NCI-H1930 (cell line): ENCODE measurements at places on chromosomes 4 and X.

DNA sequence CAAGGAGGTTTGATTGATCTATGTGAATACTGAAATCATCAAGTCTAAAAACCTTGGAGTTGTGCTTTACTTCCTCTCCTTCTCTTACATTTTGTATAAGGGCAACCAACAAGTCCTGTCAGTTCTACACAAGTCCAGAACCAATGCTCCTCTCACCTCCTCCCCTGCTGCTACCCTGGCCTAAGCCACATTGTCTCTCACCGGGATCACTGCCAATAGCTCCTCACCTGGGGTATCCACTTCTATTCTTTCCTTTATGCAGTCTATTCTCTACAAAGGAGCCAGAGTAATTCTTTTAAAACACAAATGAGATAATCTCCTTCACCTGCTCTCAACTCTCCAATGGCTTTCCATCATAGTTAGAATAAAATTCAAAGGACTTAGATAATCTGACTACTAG lies 13.3 kb upstream of the ARHGEF6 start:
- peak; percentile 4 for DNase-seq

DNA sequence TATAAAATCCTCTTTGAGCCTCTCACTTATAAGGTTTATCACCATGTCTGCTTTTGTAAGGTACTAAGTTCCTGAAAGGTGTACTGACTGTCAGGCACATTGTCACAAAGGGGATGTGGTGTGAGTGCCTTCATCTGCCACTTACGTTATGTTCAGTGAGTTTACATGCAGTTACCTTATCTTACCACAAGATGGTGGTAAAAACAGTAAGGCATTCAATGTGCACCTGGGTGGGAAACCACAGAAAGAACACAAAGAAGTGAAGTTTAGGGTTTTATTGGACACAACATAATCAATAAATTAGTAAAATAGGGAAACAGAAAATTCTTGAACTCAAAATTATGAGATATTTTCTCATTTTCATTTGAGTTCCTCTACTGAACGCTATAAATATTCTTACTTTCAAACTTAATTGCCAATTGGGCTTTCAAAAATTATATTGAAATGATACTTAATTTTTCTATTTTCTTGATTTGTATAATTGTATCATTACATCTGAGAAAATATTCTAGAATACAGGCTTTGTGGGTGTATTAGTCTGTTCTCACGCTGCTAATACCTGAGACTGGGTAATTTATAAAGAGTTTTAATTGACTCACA lies 650.8 kb downstream of the PCDH7 start:
- peak; percentile 12 for DNase-seq

DNA sequence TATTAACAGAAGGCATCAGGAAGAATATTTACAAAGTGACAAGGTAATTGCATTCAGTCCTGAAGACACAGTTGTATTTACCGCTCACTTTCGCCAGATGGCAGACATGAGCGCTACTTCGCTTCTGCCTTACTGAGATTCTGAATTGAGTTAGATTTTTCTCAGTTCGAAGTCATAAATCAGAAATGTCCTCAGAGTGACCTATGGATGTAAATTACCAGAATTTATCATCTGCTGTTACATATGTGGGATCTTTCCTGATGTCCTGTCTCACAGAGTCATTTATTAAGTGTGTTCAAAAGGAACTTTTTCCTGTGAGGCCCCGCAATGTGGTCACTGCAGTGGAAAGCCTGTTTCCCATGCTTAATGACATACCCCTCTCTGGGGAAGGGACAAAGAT lies 97.3 kb upstream of the DCLK2 start:
- DNase-seq = peak; percentile 6

- DNase-seq = no peak
Measured at GRCh38 chrX:17563515-17563914, 173.8 kb upstream of the SCML1 start.

- no peak for DNase-seq
Measured at GRCh38 chr4:103478210-103478609, 241.6 kb downstream of the TACR3 start.

DNA sequence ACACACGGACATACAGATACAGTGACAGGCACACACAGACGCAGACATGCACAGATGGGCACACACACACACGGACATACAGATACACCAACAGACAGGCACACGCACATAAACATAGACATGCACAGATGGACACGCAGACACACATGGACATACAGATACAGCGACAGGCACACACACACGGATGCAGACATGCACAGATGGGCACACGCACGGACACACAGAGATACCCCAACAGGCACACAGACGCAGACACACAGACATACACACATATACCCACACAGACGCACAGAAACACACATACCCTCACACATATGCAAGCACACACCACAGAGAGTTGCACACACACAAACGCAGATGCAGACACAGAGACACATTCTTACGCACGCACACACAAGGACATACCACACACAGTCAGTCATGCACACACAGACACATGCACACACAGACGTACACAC lies 24.4 kb upstream of the SLC25A6 start:
- DNase-seq = no peak

GRCh38 chr4:123554801-123555232 lies 158.2 kb downstream of the SPRY1 start:
- no peak for DNase-seq
